CD4-positive, alpha-beta T cell treated with Interferon gamma for 1 hour (primary cell): ENCODE measurements at places on chromosomes 2 and 18.

DNA sequence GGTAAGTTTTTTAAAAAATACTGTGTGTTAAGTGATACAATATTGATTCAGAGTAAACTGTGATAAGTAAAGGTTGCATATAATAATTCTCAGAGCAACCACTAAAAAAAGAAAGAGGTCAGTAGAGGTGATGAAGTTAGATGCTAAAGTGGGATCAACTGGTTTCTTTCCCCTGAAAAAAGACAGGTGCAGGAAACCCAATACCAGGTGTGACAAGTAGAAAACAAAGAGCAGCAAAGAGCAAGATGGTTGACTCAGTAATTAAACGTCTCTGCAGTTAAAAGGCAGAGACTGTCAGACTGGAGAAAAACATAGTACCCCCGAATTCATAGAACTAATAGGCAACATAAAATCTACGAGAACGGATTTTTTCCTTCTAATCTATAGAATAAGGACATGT, 128.3 kb downstream of the ATP9B start:
- no peak for DNase-seq

GRCh38 chr18:79200546-79201268, 131.5 kb downstream of the ATP9B start:
- DNase-seq = peak; percentile 6

DNA sequence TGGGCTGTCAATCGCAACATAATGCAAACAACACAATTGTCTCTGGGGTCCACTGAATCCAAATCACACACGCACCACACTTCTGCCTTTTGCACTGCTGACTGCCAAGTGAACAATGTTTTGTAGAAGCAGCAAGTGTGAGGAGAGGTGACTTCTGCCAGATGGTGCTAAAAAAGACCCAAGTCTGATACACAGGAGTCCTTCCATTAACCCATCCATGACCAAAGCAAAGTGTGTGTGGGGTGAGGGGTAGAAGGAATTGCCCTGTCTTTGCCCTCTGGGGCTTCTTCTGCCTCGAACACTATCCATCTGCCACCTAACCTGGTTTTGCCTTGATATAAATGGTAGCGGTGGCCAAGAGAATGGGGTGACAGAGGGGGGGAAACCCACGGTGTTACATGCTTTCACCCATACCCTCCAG, 50.0 kb downstream of the C2orf42 start:
- no peak for DNase-seq

DNA sequence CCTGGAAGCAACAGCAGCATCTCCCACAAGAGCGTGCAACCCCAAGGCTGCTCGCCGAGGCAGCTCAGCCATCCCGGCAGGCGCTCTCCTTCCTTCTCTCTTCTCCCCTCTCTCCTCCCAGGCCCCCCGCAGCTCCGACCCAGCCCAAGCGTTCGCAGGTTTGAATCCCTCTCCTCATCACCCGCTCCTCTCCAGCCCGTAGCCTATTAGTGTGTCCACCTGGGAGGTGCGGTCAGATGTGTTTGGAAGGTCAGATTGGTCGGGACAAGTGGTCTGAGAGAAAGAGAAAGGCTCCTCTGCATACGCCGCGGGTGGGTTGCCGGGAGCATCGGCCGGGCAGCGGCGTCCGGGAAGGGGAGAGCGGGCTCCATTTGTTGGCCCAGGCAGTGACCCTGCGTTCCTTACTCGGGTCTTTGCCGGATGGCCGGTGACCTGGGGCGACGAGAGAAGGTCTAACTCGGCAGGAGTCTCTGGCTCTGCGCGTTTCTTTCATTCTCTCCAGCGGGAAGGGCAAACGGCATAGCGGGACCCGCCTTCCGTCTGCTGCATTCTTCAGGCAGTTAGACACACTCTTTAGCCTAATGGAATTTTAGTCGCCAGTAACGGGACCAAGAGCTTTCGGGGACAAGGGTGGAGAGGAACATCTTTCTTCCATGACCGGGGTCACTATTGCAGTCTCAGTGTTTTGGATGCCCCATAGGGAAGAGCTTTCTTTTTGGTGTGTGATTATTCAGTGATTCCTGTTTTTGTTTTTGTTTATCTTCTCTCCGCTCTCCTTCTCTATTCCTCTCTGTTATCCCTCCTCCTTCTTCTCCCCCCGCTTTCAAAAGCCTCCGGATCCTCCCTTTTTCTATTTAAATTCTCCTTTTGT, 1.1 kb upstream of the TMEFF2 start:
- DNase-seq = no peak

DNA sequence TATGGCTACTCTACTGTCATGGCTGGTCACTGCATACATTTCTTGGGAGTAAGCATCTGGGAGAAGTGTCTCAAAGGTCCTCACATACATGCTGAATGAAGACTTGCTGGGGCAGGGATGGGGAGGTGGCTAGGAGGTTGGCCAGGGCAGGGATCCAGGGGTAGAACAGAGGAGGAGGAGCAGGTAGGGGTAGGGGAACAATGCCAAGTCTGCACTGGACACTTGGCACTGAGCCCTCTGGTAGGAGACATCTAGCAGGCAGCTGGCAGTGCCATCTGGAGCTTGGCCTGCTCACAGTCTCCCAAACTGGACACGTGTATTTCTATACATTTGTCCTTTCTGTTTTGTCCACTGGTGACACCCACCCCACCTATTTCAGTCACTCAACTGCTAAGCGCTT, 62.7 kb upstream of the REV1 start:
- DNase-seq = no peak

DNA sequence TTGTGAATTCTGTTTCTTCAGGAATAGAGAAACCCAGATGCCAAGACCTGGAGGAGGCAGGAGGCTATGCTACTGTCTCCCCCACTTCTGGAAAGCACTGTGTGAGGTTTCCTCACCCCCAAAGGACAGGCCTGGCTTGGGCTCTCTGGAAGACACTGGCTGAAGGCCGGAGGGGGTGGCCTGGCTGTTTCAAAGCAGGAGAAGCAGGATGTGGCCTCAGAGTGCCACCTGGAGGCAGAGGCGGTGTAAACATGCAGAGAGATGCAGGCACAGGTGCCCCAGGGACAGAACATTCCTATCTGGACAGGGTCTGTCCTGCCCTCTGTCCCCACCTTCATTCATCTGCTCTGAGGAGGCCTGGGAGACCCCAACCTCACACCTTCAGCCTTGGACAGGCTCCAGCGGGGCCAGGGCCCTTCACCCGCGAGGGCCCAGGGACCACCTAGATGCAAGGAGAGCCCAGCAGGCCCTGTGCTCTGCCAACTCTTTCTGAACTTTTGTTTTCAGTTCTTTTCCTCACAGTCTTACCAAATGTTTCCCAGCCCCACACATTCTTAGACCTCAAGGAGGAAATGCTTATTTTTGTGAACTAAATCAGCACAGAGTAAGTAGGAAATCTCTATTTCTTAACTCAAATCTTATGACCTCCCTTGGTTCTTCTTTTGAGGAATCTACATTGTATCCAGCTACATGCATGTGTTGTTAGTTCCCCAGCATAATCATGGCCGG, 79.2 kb downstream of the LONRF2 start:
- peak; percentile 52 for DNase-seq

GRCh38 chr18:44766450-44766849, 85.8 kb downstream of the SETBP1 start:
- DNase-seq = no peak

- no peak for DNase-seq
Measured at GRCh38 chr2:69567157-69567908, 76.2 kb downstream of the AAK1 start.

DNA sequence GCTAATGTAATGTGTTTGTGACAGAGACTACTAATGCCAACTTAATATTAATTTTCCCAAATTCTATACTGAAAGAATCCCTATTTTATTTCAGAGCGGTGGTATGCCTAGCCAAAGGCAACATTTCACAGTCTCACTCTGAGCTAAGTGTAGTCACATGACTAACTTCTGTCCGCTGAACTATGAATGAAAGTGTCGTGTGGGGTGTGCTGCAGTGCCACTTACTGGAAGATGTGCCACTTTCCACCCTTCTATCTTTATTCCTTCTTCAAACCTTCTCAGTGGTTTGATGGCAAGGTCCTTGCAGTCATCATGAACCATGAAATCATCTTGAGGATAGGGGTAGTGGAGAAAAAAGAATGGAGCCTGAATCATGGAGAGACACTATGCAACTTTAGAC, 47.3 kb upstream of the C1D start:
- DNase-seq = no peak

GRCh38 chr2:237236188-237236587, 150.5 kb downstream of the COPS8 start:
- no peak for DNase-seq

DNA sequence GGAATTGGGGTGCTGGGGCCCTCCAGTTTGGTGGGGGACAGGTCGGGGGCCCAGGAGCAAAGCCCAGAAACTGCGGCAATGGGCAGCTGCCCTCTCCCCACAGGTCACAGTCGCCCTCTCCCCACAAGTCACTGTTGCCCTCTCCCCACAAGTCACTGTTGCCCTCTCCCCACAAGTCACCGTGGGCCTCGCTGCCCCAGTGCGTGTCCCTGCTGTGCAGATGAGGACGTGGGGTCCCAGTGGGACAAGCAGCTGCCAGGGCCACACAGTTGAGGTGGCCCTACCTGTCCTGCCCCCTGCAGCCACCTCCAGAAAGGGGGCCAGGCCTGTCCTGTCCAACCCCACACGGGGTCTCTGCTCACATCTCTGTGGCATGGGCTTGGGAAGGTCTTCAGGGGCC, 13.0 kb upstream of the AGXT start:
- no peak for DNase-seq

GRCh38 chr2:231364961-231365810, 30.3 kb upstream of the B3GNT7 start:
- DNase-seq = no peak

- DNase-seq = no peak
Measured at GRCh38 chr2:127658641-127659407, 12.9 kb downstream of the GPR17 start.
